ENCODE measurements at places on chromosomes 5 and 9.
A peak's percentile ranks its signal among the peaks of the same experiment; 100 is the strongest.

GRCh38 chr9:92325991-92326500, 293 bp downstream of the CENPP start:
- DNase-seq = no peak

GRCh38 chr5:35799753-35800152, 56.9 kb upstream of the IL7R start:
- DNase-seq = no peak

- DNase-seq = peak; percentile 66
Measured at GRCh38 chr9:136170006-136170901, 34.7 kb downstream of the LHX3 start.

DNA sequence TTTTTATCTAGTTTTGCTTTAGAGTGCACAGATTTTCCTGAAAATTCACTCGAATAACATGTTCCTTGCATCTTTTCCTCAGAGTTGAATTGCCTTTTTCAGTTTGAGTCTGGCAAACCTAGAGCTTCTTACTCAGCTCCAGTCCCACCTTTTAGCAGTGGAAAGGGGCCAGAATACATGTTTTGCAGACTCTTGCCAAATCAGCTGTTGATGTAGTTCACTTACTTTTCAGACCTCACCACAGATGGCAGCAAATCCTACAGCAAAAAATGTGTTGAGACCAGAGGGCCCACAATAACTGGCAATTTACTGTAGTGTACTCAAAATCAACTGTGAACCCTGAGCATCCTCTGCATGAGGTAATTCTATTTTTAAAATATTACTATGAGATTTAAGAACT, 545.2 kb upstream of the ACO1 start:
- no peak for DNase-seq

DNA sequence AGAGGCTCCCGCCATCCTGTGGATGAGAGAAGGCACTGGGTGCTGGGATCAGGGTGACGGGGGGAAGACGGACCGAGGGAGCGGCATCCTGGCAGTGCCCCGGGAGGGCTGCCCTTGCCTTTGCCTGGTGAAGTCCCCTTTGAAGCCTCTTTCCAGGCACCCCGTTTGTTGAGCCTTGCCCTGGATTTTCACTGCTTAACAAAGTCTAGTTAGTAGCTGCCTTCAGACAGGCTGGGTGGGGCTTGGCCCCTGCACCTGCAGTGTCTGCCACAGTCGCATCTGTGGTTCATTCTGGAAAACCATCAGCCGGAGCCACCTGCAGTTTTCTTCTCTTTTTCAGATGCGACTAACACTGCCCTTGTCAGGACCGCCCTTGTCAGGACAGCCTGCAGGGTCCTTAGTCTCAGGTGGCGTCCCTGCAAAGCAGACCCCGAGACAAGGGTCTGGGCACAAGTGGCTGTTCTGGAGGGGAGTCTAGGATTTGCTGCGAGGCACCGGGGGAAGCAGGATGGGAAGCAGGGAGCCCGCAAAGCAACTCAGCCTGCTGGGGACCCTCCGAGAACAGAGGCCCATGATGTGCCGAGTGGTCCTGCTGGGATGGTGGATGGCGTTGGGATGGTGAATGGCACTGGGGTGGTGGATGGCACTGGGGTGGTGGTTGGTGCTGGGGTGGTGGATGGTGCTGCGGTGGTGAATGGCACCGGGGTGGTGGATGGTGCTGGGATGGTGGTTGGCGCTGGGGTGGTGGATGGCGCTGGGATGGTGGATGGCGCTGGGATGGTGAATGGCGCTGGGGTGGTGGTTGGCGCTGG, 147.9 kb upstream of the COL5A1 start:
- DNase-seq = no peak

- no peak for DNase-seq
Measured at GRCh38 chr9:82091610-82092009, 103.0 kb downstream of the SPATA31D1 start.

GRCh38 chr5:143564417-143564816, 160.9 kb upstream of the NR3C1 start:
- DNase-seq = no peak

DNA sequence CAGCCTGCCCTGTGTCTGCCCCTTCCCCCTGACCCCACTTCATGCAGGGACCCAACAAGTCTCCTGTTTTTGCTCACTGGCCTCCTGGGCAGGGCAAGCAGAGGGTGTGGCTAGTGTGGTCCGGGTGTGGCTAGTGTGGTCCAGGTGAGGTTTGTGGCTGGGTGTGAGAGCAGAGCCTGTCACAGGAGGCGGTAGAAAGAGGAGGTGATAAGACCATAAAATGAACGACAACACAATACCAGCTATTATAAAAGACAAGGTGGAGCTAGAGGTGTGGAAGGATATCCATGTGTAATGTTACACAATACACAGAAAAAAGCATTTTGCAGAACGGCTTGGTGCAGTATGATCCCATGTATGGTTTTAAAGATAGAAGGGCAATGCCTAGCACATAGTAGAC, 23.3 kb downstream of the SPRY4 start:
- no peak for DNase-seq

- DNase-seq = no peak
Measured at GRCh38 chr5:92470770-92471169, 1087.7 kb upstream of the ARRDC3 start.

DNA sequence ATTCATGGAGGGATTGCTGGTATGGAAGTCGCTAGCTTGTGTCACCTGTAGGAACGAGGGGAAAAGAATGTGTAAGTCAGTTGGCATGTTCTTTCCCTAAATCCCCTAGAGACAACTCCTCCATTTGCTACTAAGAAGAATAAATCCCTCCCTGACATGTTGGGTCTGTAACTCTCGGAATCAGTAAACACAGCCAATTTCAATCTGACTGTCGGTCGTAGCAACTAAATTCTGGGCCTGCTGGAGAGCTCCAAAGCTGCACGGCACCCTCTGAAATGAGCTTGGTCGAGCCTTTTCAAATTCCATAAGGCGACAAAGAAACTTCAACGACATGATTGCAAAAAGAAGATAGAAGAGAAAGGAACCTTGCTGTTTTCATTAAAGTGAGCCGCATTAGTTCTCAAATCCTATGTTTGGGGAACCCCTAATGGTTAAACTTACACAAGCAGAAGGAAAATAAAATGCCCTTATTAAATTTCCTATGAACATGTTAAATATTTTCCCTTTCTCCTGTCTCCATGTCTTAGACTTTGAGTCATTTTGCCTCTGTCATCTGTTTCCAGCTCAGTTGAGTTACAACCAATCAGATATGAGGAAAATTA, 735.8 kb upstream of the WWC1 start:
- no peak for DNase-seq

DNA sequence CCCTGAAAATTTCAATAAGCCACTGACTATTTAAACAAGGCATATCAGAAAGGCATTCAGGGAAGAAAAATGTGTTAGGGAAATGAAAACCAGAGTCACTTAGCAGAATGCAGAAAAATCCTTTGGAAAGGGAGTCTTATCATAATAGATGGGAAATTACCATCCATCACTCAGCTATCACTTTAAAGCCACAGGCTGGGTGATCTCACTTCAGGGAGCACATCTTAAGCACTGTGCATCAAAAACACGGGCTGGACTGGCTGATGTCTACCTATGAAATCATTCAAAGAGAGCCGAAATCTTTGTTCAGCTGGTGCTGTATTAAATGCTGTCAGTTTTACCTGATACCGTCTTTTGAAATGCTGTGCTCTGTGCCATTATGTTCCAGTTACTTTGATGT, 73.5 kb downstream of the C9orf57 start:
- no peak for DNase-seq

DNA sequence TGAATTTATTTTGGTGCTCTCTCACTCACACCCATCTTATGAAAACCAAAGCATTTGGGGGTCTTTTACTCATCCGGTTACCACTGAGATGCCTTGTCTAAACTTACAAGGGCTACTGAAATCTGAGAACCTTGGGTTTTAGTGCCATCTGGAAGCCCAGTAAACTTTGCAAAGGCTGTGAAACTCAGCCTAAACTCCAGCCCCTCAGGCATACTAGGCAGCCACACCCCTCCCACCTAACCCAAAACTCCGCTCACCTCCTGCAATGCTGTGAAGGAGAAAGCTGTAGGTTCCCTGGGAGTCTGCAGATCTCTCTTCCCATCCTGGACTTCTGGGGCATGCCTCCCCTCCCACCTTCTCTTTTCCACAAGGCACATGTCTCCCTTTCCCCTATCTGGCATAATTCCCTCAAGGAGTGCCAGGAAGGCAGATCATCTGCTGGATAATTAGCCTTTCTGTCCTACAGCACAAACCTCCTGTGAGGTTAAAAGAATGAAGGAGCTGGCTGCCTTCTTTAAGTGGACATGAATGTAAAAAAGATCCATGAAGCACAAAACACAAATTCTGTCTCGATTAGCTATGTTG, 71.5 kb upstream of the ANXA1 start:
- DNase-seq = no peak

GRCh38 chr9:89218040-89218928, 39.7 kb upstream of the SHC3 start:
- DNase-seq = no peak

DNA sequence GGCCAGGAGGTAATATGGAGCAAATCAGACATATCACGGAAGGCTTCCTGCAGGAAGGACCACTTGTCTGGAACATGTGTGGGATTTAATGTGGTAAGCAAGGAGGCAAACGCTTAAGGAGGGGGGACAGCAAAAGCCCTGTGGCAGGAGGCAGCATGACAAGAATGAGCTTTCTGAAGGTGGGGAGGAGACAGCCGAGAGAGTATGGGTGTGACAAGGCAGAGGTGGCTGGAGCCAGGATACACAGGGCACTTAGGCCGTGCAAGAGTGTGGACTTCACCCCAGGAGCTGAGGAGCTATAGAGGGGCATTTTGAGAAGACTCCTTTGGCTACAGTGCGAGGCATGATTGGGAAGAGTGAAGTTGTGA, 14.4 kb upstream of the S1PR3 start:
- no peak for DNase-seq

GRCh38 chr9:109382585-109382984, 61.7 kb upstream of the EPB41L4B start:
- DNase-seq = no peak

GRCh38 chr5:76380346-76381066, 22.6 kb upstream of the IQGAP2 start:
- DNase-seq = no peak

DNA sequence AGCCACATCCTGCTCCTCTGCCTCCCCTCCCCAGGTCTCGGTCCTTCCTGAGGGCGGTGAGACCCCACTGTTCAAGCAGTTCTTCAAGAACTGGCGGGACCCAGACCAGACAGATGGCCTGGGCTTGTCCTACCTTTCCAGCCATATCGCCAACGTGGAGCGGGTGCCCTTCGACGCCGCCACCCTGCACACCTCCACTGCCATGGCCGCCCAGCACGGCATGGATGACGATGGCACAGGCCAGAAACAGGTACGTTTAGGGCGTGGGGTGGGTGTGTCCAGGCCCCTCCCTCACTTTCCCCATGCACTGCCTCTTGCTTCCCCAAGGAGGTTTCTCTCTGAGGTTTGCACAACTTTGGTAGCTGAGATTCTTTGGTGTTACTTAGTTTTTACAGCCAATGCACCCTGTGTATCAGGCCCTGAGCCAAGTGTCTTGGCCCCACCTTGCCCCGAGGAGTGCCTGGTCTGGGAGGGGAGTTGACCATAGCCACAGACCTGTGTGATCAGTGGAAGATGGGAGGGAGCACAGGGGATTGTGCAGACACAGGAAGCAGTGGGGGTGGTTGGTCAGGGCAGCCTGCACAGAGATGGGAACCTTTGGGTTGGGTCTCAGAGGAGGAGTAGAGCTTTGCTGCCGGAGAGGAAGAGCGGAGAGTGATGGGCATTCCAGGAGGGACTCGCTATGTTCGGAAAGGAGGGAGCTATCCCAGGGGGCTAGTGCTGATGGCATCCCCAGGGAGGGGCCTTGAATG, 50.8 kb downstream of the GSN start:
- no peak for DNase-seq

GRCh38 chr5:96326902-96327301, 106.1 kb downstream of the PCSK1 start:
- DNase-seq = no peak

GRCh38 chr9:121887553-121888437, 205.3 kb downstream of the TTLL11 start:
- DNase-seq = no peak

DNA sequence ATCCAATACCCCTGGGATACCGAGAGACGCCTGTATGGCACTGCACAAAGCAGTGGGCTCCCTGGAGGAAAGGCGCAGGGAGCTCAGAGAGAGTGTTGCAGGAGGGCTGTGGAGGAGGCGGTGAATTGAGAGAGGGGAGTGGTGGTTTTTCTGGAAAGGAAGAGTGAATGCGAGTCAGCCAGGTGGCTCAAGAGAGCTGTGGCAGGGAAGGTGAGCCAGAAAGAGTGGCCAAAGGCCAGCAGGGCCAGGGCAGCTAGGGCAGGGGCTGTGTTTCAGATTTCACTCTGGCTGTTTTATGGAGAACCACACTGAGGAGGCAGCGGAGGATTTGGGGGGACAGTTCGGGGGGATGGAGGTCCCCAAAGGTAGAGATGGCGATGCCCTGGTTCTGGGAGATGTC, 13.0 kb upstream of the DAB2IP start:
- no peak for DNase-seq

- no peak for DNase-seq
Measured at GRCh38 chr5:130893006-130893405, 272.1 kb downstream of the HINT1 start.

- no peak for DNase-seq
Measured at GRCh38 chr9:129340427-129341170, 162.5 kb upstream of the IER5L start.

GRCh38 chr5:173714551-173715428, 98.3 kb upstream of the BOD1 start:
- peak; percentile 52 for DNase-seq

DNA sequence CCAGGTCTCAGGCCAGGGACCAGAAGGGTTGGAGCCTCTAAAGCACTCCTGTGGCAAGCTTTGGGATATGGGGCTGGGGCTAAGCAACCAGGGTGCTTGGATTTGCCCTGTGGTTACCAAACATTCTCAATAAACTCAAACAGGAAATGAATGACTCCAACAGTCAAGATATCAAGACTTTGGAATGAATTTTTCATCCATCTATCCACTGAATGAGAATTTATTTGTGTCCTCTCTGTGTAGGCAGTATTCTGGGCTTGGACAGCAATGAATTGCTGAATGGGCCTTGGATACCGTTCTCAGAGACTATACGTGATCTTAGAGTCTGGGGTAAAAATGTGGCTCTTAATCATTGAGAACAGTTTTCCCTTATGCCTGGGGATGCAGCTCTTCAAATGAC, 212.5 kb downstream of the DAB2IP start:
- no peak for DNase-seq

DNA sequence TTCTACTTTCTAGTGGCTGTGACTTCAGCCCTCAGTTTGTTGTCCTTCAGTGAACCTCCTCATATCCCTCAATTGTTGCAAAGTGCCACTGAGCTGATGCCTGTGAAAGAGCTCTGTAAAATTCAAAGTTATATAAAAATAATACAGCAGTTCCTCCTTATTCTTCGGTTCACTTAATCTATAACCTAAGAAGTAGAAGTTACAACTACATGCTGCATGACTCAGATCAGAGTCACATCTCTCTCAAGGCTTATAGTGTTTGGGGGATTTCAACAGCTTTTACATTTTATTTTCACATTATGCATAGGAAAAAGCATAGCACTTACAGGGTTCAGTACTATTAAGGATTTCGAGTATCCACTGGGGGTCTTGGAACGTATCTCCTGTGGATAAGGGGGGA, 25.1 kb upstream of the GCNT1 start:
- no peak for DNase-seq
